ENCODE measurements at places on chromosomes 6 and 20.

GRCh38 chr6:70325009-70325408 is 22.1 kb upstream of the COL9A1 start:
- DNase-seq, result no peak

DNA sequence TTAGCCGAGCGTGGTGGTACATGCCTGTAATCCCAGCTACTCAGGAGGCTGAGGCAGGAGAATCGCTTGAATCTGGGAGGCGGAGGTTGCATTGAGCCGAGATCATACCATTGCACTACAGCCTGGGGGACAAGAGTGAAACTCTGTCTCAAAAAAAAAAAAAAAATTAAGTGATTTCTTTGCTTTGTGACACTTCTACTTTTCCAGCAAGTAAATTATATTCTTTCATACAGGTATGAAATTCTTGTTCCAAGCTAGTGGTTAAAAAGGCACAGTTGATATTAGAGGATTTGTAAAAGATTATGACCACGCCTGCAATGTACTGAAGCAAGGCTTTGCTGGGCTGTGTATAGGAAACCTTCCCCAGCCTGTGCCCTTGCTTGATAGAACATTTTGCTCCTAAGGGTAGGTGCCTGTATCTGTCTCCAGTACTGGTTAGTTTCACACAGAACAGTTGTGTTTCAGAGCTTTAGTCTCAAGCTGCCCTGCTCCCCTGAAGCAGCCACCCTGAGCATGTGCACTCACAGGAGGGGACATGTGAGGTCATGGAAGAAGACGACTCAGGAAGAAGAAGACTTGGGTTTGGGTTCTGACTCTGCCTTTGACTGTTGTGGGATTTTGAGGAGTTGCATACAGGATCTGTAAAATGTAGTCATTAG is 10.2 kb downstream of the PTPN1 start:
- DNase-seq, result no peak

DNA sequence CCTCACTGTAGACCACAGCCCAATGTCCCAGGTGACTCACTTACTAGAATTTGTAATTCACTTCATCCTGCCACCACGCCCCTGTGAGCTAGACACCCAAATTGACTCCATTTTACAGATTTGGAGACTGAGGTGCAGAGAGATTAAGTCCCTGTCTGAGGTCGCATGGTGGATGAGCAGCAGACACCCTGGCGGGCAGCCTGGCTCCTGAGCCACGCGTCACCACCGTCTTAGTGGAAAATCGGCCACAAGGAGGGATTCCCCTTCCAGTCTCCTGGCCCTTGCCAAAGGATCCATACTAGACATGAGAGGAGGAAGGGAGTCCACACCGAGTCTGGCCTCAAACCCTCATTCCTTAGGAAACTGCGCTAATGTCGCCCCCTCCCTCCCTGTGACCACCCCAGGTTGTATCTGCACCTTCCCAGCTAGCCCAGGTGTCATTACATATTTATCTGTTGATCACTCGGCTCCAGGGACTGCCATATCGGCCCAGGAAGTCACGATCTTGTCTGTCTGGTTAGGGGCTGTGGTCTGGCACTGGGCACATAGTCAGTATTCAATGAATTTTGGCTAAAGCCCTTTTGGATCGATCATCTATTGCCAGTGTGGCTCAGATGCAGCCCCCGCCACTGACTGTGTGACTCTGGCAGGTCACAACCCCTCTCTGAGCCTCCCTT is 25.7 kb upstream of the PTGIS start:
- no peak for DNase-seq

GRCh38 chr20:45318386-45318939 is 10.4 kb upstream of the MATN4 start:
- no peak for DNase-seq

DNA sequence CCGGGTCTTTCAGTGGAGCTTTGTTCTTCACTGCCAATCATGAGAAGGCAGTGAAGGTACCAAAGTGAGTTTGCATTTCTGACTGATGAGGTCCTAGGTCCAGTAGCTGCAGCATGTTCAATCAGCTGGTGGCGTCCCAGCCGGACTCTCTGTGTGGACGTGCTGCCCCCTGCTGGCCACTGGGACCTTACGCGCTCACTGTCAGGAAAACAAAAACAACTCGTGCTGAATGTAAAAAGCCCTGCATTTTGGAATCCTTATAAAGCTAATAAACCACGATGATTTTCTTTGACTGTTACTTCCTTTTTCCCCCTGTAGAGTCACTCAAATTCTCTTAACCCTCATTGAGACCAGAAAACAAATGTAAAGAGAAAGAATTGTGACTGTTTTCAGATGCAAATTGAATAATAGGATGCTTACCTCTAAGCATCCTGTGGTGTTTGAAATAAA is 4.9 kb upstream of the CD24 start:
- peak; percentile 69 for DNase-seq

DNA sequence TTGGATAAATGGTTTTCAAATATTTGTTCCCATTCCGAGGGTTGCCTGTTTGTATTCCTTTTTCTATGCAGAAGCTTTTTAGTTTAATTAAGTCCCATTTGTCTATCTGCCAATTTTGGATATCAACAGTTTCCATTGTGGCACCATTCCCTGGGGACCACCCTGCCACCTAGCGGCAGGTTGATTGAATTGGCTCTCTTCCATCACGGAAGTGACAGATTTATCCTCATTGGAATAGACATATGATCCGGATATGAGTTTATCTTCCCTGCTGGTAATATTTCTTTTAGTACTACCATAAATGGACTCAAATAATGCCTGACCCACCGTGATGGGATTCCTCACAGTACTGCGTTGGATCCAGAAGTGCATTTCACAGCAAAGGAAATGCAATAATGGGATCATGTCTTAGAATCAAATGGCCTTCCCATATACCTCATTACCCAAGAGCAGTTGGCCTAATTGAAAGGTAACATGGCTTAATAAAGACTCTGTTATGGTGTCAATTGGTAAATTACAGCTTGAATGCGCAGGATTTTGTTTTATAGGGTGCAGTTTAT is 327.0 kb downstream of the BMP2 start:
- DNase-seq, result peak; percentile 70

GRCh38 chr6:144543006-144543871 is 258.1 kb downstream of the UTRN start:
- DNase-seq, result no peak

DNA sequence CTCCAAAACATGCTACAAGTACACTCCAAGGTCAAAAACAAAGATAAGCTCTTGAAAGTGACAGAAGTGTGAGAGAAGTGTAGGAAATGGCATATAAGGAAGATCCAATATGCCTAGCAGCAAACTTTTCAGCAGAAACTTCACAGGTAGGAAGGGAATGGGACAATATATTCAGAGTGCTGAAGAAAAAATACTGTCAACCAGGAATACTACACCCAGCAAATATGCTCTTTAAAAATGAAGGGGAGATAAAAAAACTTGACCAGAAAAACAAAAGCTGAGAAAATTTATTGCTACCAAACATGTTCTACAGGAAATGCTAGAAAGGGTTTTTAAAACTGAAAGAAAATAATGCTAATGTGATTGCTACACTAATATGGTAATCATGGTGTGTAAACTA is 46.2 kb downstream of the THBS2 start:
- no peak for DNase-seq

- no peak for DNase-seq
These were observed 46.3 kb upstream of the CDH4 start for GRCh38 chr20:61205769-61206168.

GRCh38 chr20:44576297-44576696 is 6.1 kb upstream of the PKIG start:
- DNase-seq, result no peak

DNA sequence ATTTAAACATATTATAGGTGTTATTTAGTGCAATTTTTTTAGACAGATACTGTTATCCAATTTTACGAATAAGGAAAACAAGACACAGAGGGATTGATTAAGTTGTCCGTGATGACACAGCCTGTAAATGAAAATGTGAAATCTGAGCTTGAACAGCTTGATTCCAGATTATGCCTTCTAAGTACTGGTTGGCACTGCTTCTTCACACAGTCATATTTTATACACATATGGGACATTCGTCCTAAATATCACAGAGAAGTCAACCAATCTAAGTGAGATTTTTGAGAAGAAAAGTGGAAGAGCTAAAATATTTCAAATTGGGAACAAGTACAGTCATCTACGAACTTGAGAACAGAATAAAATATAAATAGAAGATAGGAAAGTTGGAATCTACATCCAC is 756.3 kb downstream of the BCKDHB start:
- no peak for DNase-seq

DNA sequence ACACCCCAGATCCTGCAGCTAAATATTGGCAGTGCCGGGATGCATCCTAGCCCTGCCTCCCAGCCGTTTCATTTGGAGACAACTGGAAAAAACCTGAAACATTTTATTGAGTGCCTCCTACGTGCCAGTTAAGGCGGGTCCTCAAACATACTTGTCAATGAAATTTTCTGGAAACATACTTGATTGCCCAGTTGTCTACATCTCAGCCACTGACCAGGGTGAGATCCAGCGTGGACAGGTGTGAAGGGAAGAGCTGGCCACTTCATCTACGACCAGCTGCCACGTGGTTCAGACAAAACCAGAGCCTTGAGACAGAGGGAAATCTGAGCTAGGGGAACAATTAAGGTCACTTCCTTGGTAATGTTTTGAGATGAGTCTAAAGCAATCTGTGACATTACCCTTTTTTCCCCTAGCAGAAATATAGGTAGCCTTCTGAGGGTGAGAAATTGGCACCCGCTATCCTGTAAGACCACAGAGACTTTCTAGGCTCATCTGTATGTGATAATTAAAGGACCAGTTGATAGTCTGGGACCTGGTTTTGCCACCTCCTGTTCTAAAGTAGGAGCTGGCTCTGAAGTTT is 116.3 kb upstream of the MTHFD1L start:
- DNase-seq, result peak; percentile 15

DNA sequence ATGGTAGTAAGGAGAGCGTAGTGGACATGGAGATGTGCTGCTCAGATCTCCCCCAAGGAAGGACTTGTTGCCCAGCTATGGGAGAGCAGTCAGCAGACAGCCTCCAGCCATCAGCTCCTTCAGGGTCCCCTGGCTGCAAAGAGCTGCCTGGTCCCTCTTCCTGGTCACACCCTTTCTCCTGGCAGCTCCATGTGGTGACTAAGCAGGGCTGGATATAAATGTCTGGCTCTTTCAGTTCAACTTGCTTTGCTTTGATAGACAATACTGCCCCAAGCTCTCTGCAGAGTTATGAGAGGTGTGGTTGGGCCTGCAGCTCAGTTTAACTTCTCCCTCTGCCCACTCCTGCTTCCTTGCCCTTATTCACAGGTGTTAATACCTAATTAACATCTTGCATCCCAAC is 64.1 kb upstream of the DDR1 start:
- DNase-seq, result no peak

DNA sequence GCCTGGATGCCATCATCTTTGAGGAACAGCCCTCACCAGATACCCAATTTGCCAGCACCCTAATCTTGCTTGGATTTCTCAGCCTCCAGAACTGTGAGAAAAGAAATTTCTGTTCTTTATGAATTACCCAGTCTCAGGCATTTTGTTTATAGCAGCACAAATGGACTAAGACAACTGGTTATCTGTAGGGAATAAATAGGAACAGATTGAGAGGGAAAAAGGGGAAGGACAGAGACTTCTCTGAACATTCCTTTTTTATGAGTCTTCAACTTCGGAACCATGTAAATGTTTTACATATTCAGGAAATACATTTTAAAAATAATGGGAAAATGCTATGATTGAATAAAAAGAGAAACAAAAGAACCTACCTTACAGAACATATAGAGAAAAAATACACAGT is 20.9 kb downstream of the KCTD20 start:
- DNase-seq, result no peak

DNA sequence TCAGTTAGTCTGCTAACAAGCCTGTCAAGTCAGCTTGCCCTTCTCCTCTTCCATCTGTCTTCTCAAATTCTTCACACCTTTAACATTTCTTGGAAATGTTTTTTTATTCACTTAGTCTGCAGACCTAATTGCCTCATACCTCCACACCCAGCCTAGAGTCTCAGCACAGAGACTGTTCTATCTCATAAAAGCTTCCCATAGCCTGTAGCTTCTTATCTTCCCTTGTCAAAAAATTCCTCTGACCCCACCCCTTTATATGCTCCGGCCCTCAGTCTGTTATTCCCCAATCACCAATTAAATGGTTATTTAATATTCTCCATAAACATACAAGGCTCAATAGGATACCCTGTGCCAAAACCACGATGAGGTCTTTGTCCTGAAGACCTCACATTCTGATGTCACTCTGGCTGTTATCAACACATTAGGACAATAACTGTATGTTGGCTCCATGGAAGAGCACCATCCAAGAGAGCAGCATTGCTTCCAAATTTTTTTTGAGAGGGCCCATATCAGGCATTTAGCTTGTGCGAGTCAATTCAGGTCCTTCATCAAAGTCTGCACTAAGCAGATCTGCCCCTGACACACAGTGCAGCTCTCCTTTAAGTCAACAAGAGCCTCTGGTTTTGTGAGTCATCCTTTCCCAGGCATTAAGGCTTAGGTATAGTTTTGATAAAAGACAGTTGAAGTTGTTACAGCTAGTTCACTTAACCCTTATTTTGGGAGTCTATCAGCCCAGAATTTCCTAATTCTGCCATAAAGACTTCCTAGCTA is 83.2 kb upstream of the TBX18 start:
- no peak for DNase-seq

DNA sequence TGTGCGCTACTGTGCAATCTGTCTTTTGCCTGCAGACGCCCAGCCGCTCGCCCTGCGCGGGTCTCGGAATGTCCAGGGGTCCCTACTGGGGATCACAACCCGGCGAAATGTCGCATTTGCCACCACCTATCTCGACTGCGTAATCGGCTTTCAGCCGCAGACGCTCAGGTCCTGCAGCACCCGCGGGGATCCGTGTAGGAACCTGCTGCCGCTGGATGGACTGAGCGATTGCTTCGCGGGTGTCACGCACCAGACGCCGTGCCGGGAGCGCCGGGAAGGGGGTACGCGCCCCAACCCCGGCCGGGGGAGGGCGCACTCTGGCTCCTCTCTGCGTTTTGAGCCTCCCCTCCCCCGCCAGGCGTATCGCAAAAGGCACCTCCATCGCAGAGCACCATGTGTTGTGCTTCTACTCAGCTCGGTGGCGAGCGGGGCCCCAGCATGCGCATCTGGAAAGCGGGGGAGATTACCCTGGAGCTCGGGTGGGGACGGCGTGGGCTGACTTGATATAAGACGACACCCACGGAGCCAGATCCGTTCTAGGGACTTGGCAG is 747 bp upstream of the PTPRA start:
- DNase-seq, result no peak

DNA sequence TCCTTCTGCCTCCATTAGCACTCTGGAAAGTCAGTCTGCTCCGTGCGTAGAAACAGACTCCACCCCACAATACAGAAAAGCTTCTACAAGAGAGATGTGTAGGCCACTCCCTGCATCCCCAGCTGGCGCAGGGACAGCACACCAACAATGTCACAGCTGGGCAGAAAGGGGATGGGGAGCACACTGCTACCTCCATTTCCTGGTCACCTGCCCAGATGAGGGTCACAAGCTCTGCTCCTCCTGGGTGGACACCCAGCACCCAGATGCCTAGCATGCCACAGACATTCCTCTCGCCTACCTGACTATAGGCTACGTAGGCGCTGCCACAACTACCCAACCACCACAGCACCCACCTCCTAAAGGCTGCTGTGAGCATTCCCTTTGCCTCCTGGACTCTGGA is 12.2 kb downstream of the BEND3 start:
- no peak for DNase-seq

Data from NCI-H2029 treated with DMSO at 0.1 percent for 48 hours (cell line).